ENCODE measurements at places on chromosomes 4 and X.

- no peak for DNase-seq
Measured at GRCh38 chr4:25403699-25404098, 26.6 kb downstream of the ANAPC4 start.

DNA sequence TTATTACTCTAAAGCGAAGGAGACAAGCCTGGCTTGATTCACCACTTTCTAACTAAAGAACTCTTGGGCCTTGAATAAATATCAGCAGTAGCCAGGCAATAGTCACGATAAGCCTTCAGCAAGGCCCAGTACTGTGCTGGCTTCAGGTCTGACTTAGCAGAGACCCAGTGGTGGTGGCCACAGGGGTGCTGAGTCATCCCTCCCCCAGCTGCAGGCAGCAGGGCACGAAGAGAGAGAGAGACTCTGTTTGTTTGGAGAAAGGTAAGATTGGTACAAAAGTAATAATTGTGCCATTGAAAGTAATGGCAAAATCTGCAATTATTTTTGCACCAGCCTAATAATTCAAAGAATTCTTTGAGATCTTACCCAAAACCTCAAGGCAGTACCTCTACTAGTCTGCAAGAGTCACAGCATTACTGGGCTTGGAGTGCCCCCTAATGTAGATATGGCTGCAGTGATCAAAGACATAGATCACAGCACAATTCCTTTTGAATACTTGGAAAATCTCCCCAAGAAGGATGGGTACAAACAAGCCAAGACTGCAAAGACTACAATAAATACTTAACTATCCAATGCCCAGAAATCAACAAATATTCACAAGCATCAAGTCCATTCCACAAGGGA, 159.5 kb upstream of the USP38 start:
- no peak for DNase-seq

DNA sequence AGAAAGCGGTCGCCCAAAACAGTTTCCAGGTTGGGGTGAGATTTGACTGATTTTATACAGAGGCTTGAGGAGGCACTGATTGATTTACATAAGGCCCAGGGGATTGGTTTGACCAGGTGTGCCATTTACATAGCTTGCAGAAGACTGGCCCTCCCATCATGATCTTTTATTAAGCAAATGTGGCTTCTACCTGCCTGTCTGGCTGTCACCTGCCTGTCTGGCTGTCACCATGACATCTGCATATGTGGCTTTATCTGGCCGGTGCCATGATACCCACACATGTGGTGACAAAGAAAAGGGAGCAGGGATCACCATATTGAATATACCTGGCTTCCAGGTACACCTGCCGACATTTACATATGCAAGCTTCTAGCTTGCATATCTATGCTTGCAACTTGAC, 17.0 kb upstream of the CDS1 start:
- no peak for DNase-seq

GRCh38 chr4:86631166-86631565, 37.1 kb downstream of the PTPN13 start:
- no peak for DNase-seq

- no peak for DNase-seq
Measured at GRCh38 chr4:15436513-15436912, 8.7 kb downstream of the C1QTNF7 start.

GRCh38 chrX:41339148-41339547, 5.2 kb downstream of the DDX3X start:
- no peak for DNase-seq

DNA sequence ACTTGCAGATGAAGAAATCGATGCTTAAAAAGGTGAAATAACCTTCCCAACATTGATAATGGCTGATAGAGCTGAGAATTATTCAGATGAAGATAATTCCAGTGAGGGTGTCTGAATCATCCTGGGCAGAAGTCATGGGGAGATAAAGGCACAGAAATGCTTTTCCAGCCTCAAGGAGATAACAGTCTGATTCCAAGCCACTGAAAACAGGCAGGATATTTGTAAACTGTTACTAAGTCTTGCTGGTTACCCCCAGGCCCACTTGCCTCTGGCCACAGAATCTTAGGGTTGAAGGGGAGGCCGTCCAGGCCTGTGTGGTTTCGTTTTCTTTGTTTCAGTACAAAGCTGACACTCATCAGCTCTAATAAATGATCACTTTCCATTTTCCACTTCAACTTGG, 158.5 kb downstream of the SH3KBP1 start:
- no peak for DNase-seq

DNA sequence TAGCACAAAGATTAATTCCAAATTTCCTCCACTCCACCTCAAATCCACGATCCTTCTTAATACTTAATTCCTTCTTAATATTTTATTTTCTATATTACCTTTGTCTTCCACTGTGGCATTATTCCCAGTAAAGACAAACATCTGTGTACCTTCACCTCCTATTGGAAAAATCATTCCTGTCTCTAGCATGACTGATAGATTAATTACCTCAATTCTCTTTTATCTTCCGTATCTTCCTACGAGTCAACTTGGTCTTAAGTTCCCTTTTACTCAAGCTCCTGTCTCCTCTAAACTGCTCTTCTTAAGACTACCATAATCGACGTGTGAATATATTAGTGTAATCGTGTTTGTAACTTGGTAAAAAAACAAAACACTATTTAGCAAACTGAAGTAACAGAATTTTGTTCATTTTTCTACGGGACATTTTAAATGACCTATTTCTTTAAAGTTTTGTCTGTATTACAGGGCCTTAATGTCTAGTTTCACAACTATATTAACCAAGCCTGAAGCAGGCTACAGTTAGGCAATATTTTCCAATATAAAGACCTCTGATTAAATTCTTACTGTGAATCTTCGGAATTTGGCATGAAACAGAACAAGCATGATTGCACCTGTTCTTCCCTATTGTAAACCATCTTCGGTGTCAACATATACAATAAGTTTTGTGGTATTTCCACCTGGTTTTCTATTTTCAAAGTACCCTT, 1.1 kb upstream of the USP38 start:
- DNase-seq = peak; percentile 30

DNA sequence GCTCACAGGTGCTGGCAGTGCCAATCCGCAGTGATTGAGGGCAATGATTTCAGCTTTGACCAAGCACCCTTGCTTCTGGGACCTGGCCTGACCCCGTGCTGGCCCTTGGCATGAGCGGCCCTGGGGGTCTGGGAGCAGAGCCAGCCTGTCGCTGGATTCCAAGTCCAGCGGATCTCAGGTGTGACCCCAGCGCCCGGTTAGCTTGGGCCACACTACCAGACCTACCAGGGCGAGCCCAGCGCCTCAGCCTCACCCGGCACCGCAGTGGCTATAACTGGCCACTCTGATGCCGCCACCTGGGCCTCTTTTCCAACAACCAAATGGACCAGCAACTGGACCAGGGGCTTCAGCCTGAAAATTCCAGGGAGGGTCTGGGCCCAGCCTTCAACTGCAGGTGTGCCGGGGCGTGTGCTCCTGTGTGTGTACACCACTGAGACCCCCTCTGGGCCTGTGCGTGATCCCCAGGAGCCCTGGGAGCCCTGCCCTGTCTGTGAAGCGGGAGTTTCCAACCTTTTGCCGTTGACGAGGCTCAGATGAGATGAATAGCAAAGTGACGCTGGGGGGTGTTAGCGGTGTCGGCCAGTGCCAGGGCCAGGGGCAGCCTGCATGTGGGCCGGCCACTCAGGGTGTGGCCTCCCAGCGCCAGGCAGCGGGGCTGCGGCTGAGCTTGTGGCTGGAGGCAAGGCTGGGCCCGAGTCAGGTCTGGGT, 658 bp downstream of the SH3TC1 start:
- DNase-seq = no peak

- DNase-seq = no peak
Measured at GRCh38 chr4:126604268-126604867, 1028.4 kb upstream of the INTU start.
